Retinal pigment epithelial cell (primary cell): ENCODE measurements at places on chromosomes 13 and 19.

DNA sequence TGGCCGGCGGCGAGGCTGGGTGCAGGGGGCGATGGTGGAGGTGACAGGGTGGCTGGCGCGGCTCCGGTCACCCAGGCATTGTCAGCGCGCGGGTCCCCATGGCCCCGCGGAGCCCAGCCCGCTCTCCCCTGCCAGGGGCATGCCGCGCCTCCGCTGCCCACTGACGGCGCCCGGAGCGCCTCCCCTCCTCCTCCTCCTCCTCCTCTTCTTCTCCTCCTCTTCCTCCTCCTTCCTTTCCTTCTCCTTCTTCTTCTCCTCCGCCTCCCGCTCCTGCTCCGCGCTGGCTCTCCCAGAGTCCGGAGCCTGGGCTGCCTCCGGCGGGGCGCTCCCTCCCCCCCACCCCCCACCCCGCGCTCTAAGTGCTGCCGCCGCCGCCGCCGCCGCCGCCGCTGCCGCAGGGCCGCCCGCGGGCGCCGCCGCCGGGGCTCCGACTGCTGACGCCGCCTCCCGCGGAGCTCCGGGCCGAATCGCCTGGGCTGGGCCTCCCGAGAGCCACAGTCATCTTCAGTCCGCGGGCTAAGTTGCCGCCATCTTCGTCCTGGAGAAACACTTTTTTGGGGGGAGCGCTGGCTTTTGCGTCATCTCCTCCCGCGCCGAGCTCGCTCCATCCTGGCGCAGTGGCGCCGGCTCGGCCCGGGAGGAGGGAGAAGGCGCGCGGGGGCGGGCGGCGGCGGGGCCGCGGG, 348.3 kb downstream of the LIG4 start:
- no peak for DNase-seq

DNA sequence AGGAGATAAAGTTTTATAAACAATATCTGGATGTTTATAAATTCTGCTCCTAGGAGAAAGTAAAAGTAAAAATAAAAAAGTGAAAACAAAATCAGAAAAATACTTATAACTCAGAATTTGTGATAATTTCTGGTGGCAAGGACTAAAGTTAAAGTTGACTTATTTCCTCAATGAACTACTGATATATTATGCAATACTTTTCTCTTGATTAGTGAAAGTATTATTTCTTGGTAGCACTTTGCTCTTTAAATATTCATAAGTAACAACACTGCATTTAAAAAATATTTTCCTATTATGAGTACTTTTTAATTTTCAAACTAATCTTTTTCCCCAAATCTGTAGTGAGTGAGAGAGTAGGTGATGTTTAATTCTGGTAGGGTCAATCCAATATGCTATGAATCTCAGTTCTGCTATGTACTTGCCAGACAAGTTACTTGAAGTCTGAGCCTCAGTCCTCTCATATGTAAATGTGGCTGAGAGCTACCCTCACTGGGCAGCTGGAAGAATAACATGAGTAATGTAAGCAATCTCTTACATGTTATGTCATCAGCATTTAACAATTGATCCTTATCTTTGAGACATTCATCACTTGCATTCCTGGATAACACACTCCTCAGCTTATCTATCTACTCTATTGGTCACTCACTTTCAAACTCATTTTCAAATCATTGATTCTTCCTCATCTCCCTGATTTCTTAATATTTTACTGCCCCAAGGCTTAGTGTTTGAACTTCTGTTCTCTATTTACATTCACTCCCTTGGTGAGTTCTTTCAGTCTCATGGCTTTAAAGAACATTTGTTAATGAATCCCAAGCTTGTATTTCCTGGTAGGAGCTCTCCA, 239.0 kb downstream of the RGCC start:
- peak; percentile 56 for DNase-seq

GRCh38 chr13:103174966-103175365, 108.7 kb upstream of the SLC10A2 start:
- DNase-seq, result no peak

- DNase-seq, result no peak
These were observed 941 bp upstream of the SIAH3 start for GRCh38 chr13:45852494-45852893.

DNA sequence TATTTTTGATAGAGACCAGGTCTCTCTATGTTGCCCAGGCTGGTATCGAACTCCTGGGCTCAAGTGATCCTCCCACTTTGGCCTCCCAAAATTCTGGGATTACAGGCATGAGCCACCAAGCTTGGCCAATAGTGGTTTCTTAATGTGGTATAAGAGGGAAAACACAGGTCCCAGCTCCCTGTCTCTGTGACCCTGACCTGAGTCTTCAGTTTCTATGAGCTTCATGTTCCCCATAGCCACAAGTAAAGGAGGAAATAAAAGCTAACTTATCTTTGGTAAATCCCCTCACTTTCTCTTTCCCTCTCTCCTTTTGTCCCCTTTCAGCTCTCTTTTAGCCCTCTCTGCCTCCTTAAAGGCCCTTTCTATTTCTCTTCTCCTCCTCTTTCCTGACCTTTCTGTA, 50.3 kb downstream of the ABCC4 start:
- DNase-seq, result no peak

- no peak for DNase-seq
These were observed 12.9 kb upstream of the MRI1 start for GRCh38 chr19:13751436-13751835.

DNA sequence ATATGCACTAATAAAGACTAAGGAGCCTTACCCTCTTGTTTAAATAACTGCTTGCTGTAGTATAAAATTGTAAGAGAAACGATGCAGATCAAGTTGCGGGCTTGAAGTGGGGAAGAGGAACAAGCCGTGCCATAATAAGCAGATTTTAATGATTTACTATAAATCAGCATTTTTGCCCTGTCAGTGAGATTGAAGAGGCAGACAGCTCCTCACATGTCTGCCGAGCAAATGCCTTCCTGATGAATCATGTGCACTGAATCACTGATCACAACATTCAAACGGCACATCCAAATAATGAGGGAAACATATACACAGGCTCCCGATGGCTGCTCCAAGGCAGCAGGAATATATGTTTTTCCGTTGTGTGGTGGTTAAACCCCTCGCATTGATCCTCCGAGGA, 282.9 kb downstream of the TSHZ3 start:
- peak; percentile 72 for DNase-seq

DNA sequence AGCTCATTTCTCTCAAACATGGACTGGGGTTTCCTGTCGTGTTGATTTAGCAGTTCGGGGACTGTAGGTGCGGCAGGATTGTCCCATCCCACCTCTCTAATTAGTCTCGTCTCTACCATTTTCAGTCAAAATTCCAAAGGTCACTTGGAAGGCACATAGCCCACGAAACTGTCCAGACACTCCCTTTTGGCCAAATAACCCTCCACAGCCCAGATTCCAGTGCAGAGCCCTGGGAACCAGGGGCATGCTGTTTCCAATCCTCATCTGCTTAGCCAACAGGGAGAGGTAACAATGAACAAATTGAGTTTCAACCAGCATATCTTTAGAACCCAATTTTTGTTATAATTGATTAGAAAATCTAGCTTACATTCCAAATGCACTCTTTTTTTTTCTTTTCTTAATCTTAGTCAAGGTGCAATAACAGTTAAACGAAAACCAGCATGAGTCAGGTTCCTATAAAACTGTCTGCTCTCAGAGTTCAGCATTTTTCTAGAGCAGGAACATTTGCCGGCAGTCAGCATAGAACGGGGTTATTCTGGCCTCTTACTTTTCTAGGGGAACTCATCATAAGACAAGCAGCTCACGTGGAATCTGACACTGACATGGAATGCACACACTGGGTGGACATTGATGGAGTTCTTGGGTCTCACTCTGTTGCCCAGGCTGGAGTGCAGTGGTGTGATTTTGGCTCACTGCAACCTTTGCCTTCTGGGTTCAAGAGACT, 14.4 kb upstream of the CEBPA start:
- DNase-seq, result no peak
